Mucosa of gallbladder (tissue), 1 donor: ENCODE measurements at places on chromosomes 2 and 18. TPM values are rescaled to one million over a fixed set of nuclear protein-coding genes. Genes with fewer than 3 reads are reported as not detected.

Gene SLC5A7
- total RNA-seq: 0.20 TPM

Gene POTEE
- total RNA-seq: 0.14 TPM

Gene NT5C1B
- total RNA-seq: not detected

Gene GPR39
- total RNA-seq: 12.7 TPM

Gene TGFBRAP1
- 19.1 TPM for total RNA-seq
